ENCODE measurements at places on chromosomes 6 and 20. TPM values are rescaled to one million over a fixed set of nuclear protein-coding genes. Genes with fewer than 3 reads are reported as not detected.

DNA sequence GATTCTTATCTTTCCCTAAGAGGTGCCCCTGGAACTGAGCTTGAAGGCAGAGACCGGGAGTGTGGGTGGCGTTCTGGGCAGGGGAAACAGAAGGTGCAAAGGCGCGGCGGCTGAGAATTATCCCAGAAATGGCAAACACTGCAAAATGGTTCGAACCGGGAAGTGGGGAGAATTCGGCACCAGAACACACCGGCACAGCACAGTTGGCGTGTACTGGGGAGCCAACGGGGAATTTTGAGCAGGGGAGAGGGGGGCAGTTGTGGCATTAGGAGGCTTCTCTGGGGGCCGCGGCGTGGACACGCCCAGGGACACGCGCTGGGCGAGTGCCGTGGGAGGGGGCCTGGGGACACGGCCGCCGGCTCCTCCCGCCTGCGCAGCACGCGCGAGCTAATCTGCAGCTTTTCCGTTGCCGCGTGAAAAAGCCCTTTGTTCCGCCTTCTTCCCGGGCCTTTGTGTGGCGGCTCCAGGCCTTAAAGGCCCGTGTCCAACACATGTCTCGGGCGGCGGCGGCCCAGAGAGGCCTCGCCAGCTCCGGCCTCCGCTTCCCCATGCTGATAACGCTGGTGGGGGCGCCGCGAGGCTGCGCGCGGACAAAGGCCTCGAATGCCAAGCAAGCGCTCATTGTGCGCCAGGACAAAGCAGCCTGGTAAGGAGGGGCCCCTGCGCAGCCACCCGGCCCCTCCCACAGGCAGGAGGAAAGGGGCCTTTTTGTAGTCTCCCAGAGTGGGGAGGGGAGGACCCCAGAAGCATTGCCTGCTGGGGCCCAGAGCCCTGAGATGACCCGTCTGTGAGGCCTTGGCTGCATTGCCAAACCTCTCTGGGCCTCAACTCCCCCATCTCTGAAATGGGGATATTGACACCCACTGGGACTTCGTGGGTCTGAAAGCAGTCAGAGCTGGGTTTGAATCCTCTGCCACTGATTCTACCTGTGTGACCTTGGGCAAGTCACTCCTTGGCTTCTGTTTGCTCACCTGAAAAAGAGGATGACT lies 82.8 kb downstream of the CD40 start:
- DNase-seq, result no peak

DNA sequence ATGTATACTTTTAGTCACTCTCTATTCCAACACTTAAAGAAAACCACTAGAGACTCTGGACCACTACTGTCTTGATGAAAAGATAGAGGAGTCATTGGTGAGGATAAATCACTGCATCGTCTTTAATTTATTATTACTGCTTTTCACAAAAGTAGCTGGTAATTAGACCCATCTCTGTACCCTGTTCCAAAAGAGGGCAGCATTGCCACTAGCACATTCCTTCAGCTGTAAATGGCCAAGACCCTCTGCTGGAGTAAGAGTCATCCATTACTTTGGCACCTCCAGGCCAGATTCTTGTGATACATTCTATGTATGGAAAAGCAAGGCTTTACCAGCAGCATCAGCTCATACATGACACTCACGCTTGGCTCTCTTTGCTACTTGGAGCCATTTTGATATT lies 49.5 kb upstream of the PREP start:
- no peak for DNase-seq

GRCh38 chr6:40848038-40848437 lies 191.0 kb downstream of the UNC5CL start:
- no peak for DNase-seq

DNA sequence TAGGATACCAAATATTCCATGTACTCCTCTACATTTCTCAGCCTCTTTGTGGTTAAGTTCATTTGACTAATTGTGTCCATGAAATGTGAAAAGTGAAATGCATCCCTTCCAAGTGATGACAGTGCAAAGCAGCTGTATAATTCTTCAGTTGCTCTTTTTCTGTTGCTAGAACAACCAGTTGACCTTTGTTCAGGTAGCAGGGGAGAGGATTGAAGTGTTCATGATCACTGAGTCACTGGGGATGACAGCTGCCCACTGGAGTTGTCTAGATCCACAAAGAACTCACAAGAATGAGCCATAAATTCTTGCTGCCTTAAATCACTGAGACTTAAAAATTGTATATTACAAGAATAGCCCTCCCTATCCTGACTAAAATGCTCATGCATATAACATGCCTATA lies 254.6 kb downstream of the EPHA7 start:
- no peak for DNase-seq

GRCh38 chr6:41288754-41289129 lies 2.3 kb upstream of the TREM1 start:
- DNase-seq, result no peak

DNA sequence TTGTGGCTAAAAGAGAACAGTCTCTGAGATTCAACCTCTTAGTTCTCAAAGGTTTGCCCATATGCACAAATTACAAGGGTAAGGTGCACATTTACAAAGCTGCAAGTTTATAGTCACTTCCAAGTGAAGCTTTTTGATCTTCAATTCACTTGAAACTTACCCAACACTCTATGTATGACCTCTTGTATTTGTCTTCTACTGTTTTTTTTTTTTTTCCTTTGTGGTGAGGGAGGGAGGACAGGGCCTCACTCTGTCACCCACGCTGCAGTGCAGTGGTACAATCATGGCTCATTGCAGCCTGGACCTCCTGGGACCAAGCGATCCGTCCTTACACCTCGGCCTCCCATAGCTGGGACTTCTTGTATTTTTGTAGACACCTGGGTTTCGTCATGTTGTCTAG lies 4.5 kb upstream of the FOXO3 start:
- no peak for DNase-seq

- peak; percentile 48 for DNase-seq
Measured at GRCh38 chr6:105509506-105510331, 106.8 kb upstream of the PREP start.

GRCh38 chr6:45630801-45631200 lies 253.1 kb upstream of the SUPT3H start:
- no peak for DNase-seq

- no peak for DNase-seq
Measured at GRCh38 chr20:36573798-36574365, 485 bp downstream of the TGIF2 start.

GRCh38 chr20:23125625-23126191 lies 39.6 kb upstream of the CD93 start:
- DNase-seq, result no peak

DNA sequence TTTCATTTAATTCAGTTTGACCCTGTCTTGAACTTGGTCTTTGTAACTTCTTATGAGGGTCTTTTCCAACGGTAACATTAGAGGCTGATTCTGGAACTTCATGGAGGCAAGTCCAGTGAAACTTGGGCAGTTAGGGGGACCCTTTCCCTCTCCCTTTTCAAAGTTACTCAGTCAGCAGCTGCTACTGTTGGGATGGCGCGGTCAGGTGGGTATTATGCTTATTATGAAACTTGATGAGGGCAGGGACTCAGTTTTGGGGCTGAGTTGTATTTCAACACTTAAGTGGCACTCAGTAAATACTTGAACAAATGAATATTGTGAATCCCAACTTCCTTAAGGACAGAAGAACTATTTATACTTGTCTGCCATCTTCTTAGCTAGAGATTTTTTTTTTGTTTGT lies 20.8 kb downstream of the TOP1 start:
- no peak for DNase-seq

DNA sequence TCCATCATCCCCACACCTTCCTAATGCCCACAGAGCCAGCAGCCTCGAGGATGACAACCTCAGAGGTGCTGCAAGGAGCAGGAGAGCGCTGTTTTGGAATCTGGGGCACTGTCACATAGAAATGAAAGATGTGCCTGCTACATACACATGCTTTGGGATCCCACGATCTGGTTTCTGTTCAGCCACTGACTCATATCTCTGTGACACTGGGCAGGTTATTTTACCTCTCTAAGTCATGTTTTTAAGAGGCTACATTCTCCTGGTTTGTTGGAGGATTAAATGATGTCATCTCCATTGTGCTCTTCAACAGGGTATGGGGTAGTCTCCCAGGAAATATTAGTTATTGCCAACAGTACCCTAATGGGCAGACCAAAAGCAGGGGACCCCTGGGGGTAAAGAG lies 32.6 kb upstream of the TAB2 start:
- DNase-seq, result no peak

DNA sequence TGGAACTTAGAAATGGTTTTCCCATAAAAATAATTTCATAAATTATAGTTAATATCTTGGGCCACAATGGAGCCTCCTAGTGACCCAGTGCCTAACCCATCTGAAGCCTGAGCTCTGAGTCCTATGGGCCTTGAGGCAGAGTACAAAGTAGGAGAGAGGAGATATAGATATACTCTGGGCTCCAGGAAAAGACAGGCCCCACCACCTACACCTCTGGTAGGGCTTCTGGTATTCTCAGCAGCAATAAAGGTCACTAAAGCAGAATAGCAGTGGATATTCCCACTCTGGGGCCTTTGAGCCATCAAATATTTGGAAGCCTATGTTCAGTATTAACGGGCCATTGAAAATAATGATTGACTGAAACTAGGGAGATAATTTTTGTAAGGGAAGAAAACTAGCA lies 24.1 kb downstream of the CYP39A1 start:
- no peak for DNase-seq

DNA sequence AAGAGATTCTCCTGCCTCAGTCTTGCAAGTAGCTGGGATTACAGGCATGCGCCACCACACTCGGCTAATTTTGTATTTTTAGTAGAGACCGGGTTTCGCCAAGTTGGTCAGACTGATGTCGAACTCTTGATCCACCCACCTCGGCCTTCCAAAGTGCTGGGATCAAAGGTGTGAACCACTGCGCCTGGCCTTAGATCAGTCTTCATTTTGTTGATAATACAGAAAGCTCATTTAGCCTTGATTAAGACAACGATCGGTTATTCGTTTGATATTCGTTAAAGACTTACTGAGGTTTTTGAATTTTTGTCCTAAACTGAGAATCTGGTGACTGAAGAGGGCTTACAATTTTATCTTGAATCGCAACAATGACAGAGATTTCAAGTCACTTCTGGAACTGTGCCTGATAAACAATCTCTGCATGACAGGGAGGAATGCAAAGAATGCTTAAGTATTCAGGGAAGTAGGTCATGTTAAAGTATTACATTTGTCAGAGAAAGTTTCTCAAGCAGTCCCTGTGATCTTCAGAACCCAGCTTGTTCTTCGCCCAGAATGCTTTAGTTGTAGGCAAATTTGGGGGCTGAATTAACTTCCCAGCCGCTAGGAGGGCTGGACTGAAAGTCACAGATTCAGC lies 14.8 kb downstream of the AKAP12 start:
- no peak for DNase-seq

DNA sequence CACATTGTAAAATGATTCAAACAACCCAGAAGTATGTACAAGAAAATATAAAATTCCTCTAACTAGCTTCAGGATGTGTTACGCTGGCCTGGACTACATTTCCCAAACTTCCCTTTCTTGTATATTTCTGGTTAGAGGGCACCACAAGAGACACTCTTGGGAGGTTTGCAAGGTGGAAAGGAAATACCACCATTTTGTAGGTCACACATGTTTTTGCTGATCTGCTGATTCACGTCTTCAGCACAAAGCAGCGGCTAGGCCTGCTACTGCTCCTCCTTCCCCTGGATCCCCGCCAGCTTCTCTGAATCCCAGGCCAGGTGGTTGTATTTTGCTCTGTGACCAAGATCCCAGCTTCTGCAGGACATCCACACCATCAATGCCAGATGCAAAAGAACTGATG lies 104.2 kb downstream of the AGPAT4 start:
- no peak for DNase-seq

DNA sequence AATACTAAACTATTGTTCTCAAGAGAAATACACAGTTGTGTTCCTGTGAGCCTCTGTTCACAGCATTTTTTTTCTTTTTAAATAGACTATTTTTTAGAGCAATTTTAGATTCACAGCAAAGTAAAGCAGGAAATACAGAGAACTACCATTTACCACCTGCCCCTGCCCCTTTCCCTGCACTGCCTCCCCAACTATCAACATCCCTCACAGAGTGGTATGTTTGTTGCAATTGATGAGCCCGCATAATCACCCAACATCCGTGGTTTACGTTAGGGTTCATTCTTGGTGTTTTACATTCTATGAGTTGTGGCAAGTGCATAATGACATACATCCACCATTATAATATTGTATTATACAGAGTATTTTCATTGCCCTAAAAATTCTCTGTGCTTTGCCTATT lies 71.6 kb upstream of the TNFAIP3 start:
- no peak for DNase-seq

DNA sequence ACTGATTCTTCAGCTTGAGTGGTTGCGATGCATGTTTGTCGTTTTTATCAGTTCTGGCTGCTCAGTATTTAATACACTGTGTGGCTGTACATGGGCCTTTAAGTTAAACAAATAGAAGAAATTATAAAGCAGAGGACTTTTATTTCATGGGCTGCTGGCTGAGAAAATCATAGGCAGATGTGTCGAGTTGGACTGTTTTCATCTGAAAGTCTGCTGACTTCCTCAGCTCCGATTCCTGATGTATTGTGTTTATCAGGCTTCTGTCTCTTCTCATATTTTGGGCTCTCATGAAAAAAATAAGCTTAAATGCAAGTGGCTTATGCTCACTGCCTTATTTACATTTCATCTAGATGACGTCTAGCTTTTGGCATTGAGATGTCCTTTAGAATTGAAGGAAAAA lies 129.5 kb upstream of the GGTLC1 start:
- DNase-seq, result no peak

The TIAM2 gene
- 3.6 TPM for total RNA-seq

The BHLHE23 gene
- not detected for total RNA-seq

The PRSS16 gene
- 4.1 TPM for total RNA-seq

The TGM3 gene
- 0.10 TPM for total RNA-seq

The DNAH8 gene
- total RNA-seq, result not detected

The TP53TG5 gene
- total RNA-seq, result not detected

The RAE1 gene
- 42.8 TPM for total RNA-seq

The PTCHD4 gene
- total RNA-seq, result 1.6 TPM

The VWA7 gene
- 0.47 TPM for total RNA-seq

The KIAA0408 gene
- not detected for total RNA-seq

The IL17F gene
- total RNA-seq, result not detected

The SPTLC3 gene
- 15.7 TPM for total RNA-seq
